HTR-8/SVneo (cell line): ENCODE measurements at places on chromosomes 3 and 15.
A peak's percentile ranks its signal among the peaks of the same experiment; 100 is the strongest.

DNA sequence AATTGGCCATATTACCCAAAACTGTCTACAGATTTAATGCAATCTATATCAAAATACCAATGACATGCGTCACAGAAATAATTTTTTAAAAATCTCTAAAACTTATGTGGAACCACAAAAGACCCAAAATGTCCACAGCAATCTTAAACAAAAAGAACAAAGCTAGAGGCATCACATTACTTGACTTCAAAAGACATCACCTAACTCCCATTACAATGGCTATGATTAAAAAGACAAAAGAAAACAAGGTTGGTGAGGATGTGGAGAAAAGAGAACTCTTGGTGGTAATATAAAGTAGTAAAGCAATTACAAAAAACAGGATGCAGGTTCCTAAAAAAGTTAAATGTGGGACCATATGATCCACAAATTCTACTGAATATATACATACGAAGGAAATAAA lies 187.6 kb upstream of the CNTN6 start:
- no peak for DNase-seq

DNA sequence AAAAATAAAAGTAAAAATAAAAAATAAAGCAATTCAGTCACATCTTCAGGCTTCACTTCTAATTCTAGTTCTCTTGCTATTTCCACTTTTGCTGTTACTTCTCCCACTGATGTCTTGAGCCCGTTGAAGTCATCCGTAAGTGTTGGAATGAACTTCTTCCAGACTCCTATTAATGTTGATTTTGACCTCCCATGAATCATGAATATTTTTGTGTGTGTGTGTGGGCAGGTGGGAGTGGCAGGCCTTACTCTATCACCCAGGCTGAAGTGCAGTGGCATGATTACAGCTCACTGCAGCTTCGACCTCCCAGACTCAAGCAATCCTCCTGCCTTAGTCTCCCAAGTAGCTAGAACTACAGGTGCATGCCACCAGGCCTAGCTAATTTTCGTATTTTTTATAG lies 10.7 kb downstream of the USP4 start:
- DNase-seq: no peak

GRCh38 chr3:146396792-146397191 lies 72.6 kb downstream of the PLSCR2 start:
- no peak for DNase-seq

- DNase-seq: peak; percentile 14
Measured at GRCh38 chr3:139774560-139775302, 97.0 kb upstream of the NMNAT3 start.

DNA sequence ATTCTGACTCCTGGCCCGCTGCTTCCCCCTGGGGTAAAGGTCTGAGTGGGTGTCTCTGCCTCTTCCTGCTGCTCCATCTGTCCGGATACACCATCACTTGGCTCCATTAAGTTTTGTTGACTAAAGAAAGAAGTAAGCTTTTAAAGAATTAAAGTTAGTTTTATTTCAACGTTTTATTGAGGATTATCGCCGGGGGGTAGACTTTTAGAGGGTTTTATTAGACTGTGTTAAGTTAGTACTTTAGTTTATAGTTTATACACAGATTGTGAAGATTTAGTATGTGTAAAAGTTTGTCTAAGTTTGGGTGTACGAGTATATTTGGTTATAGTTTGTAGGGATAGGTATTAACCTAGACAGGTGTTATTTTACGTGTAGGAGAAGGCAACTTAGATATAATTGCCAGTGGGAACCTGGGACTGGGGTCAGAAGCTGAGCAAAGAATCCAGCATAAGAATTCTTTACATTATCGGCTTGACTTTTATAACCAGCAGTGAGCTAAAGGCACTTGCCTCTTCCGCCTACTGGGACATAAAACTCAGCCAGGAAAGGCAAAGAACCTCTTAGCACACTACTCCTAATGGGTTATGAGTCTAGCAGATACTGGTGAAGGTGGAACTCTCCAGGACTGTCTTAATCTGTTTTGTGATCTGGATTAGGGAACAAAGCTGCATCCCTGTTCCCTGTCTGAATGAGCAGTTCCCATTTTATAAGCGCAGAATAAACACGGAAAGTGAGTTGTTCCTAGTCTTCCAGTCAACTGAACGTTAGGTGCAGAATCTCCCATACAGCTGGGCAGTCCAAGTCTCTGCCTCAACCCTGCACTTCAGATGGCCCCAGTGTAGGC lies 131.3 kb downstream of the FAM43A start:
- DNase-seq: no peak

- no peak for DNase-seq
Measured at GRCh38 chr15:27250223-27250622, 279.2 kb downstream of the GABRG3 start.

- DNase-seq: no peak
Measured at GRCh38 chr3:152200476-152201420, 68.0 kb upstream of the MBNL1 start.

GRCh38 chr3:61697301-61697700 lies 135.9 kb downstream of the PTPRG start:
- DNase-seq: no peak

DNA sequence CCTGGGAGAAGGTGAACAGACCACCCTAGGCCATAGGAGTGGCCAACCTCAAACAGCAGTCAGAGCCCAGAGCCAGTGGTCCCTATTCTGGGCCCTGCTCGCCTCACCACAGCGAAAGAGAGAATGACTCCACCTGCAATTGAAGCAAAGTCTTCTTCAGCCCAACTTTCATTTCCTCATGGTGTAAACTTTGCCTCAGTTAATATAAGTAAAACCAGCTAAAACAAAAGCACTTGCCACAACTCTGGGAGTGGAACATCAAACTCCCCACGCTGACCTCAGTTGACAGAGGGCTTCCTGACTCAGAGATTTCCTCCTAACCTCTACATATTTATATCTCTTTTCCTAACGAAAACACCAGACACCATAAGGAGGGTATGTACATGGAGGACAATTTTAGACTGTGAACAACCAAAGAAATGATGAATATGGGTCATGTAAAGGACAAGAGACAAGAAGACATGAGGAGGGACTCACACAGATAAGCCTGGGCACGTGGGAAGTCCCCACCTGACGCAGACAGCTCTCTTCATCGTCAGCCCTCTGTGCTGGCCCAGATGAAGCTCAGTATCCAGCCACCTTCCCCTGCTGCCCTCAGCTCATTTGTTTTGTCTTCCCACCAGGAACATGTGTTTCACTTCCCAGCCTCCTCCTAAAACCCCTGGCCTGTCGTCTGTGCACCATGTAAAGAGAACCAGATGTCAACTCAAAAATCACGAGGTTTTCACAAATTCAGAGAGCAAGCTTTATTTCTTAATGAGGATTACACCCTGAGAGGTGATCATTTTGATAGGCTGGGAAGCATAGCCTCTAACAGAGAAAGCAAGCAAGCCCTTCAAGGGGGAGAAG lies 140.9 kb downstream of the KCNMB2 start:
- no peak for DNase-seq

GRCh38 chr15:44215594-44215993 lies 20.5 kb upstream of the FRMD5 start:
- no peak for DNase-seq

DNA sequence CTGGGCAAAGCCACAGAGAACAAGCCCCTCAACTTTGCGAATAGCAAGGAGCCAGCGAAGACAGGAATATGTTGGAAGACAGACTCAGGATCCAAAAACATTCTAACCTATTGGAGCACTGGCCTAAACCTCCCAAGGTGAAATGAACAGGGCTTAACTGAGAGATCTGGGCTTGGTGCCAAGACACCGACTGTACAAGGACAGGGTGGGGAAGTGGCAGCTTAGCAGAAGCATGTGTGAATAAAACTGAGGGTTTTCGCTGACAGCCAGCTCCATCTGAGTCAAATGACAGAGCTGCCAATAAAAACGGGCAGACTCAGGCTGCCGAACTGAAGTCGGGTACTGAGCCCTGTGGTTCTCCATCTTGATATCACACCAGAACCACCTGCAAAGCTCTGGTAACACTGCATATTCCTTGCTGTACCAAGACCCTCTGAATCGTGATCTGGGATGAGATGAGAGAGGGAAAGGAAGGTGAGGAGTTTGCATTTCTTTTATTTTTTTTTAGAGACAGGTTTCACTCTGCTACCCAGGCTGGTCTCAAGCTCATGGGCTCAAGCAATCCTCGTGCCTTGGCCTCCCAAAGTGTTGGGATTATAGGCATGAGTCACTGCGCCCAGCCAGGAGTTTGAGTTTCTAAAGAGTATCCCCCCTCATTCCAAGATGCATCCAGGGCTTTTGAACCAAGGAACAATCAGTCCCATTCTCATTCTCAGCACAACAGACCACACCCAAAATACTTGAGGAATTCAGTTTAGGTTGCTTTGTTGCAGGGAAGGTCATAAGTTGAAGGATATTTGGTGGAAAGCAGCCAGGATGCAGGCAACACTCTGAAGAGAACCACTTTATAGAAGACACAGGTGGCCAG lies 6.0 kb upstream of the PLCB2 start:
- no peak for DNase-seq
